GM23338 (cell line): ENCODE measurements at places on chromosomes 16 and 17. TPM values are rescaled to one million over a fixed set of nuclear protein-coding genes. Genes with fewer than 3 reads are reported as not detected.

The KLHL10 gene
- 0.13 TPM in 1 of 2 replicates, not detected in the other for polyA plus RNA-seq

The AIPL1 gene
- polyA plus RNA-seq = 0.24 and 0.30 TPM in 2 replicates

The ANKFN1 gene
- not detected in 2 replicates for polyA plus RNA-seq

The MYH8 gene
- not detected in 2 replicates for polyA plus RNA-seq

The ZG16 gene
- polyA plus RNA-seq = not detected in 2 replicates

The SSTR5 gene
- polyA plus RNA-seq = 0.60 TPM in 1 of 2 replicates, not detected in the other

The MYH2 gene
- 6.6 and 7.5 TPM in 2 replicates for polyA plus RNA-seq

The MAPK8IP3 gene
- 10.7 and 11.3 TPM in 2 replicates for polyA plus RNA-seq

The TMC5 gene
- polyA plus RNA-seq = 4.8 and 7.0 TPM in 2 replicates

The HBQ1 gene
- polyA plus RNA-seq = 8.3 and 8.5 TPM in 2 replicates

The THAP11 gene
- polyA plus RNA-seq = 37.3 and 39.5 TPM in 2 replicates

The GPR179 gene
- polyA plus RNA-seq = 0.03 TPM in 2 replicates

The MARF1 gene
- polyA plus RNA-seq = 7.0 and 8.3 TPM in 2 replicates

The RASD1 gene
- polyA plus RNA-seq = 3.6 and 3.9 TPM in 2 replicates

The PRSS53 gene
- 0.16 and 0.36 TPM in 2 replicates for polyA plus RNA-seq

The SLC2A4 gene
- polyA plus RNA-seq = 6.3 and 6.9 TPM in 2 replicates

The HAS3 gene
- polyA plus RNA-seq = 7.3 TPM in 2 replicates

The NR1D1 gene
- 3.1 and 3.3 TPM in 2 replicates for polyA plus RNA-seq

The CA7 gene
- polyA plus RNA-seq = 2.1 and 2.6 TPM in 2 replicates

The TERF2IP gene
- polyA plus RNA-seq = 18.0 and 19.5 TPM in 2 replicates

The TSPOAP1 gene
- 6.3 and 7.3 TPM in 2 replicates for polyA plus RNA-seq

The RAB26 gene
- polyA plus RNA-seq = 8.7 and 11.6 TPM in 2 replicates

The NDRG4 gene
- 16.3 TPM in 2 replicates for polyA plus RNA-seq

The KRT14 gene
- not detected in 2 replicates for polyA plus RNA-seq

The KRT32 gene
- polyA plus RNA-seq = not detected in 2 replicates

The SLFN12L gene
- not detected in 2 replicates for polyA plus RNA-seq

The SLC52A1 gene
- 0.21 and 0.50 TPM in 2 replicates for polyA plus RNA-seq

The CCR7 gene
- 0.37 and 0.75 TPM in 2 replicates for polyA plus RNA-seq

The LRRC75A gene
- polyA plus RNA-seq = 5.2 and 5.3 TPM in 2 replicates

The EIF3CL gene
- 0.68 and 1.8 TPM in 2 replicates for polyA plus RNA-seq

The PDIA2 gene
- 0.39 and 0.52 TPM in 2 replicates for polyA plus RNA-seq

The TK1 gene
- polyA plus RNA-seq = 74.5 and 74.6 TPM in 2 replicates

The CCDC144A gene
- polyA plus RNA-seq = 5.5 and 13.9 TPM in 2 replicates

The SLC16A13 gene
- 1.2 and 2.2 TPM in 2 replicates for polyA plus RNA-seq

The SNX20 gene
- polyA plus RNA-seq = not detected in 2 replicates

The CHAD gene
- 0.18 TPM in 1 of 2 replicates, not detected in the other for polyA plus RNA-seq

The JUP gene
- 45.5 and 47.2 TPM in 2 replicates for polyA plus RNA-seq

The BAHCC1 gene
- polyA plus RNA-seq = 0.17 and 0.24 TPM in 2 replicates

The WRAP53 gene
- polyA plus RNA-seq = 33.3 and 33.5 TPM in 2 replicates
